Stimulated activated CD4-positive, alpha-beta T cell treated with anti-CD3 and anti-CD28 coated beads, Interleukin-15, amount 100 ng/mL, for 1 hour (primary cell): ENCODE measurements at places on chromosomes 13 and 19.

- DNase-seq: no peak
Measured at GRCh38 chr13:66586489-66586888, 643.6 kb downstream of the PCDH9 start.

- DNase-seq: no peak
Measured at GRCh38 chr13:25172303-25172630, 179 bp upstream of the AMER2 start.

DNA sequence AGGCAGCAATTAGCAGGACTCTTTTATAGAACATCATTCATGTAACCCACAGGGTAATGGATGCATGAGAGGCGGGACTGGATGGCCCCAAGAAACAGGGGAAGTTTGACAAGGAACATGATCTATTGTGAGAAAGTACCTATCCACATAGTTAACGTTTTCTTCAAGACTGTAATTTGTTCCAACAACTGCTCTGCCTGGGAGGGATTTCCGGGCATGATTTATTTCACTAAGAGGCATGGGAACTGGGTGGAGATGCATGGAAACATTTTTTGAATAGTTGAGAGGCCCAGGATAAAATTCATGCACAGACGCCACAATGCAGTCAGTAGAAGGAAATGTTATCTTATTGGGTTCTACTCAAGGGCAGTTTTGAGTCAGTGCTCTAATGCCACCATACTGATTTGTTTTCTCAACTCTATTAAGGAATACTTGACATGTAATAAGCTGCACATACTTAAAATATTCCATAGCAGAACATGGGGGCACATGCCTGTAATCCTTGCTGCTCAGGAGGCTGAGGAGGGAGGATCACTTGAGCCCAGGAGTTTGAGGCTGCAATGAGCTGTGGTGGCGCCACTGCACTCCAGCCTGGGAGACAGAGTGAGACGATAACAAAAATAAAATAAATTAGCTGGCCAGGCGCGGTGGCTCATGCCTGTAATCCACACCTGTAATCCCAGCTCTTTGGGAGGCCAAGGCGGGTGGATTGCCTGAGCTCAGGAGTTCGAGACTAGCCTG, 9.9 kb upstream of the ATG4D start:
- DNase-seq: no peak

- DNase-seq: no peak
Measured at GRCh38 chr19:5893907-5894703, 9.5 kb downstream of the NDUFA11 start.

DNA sequence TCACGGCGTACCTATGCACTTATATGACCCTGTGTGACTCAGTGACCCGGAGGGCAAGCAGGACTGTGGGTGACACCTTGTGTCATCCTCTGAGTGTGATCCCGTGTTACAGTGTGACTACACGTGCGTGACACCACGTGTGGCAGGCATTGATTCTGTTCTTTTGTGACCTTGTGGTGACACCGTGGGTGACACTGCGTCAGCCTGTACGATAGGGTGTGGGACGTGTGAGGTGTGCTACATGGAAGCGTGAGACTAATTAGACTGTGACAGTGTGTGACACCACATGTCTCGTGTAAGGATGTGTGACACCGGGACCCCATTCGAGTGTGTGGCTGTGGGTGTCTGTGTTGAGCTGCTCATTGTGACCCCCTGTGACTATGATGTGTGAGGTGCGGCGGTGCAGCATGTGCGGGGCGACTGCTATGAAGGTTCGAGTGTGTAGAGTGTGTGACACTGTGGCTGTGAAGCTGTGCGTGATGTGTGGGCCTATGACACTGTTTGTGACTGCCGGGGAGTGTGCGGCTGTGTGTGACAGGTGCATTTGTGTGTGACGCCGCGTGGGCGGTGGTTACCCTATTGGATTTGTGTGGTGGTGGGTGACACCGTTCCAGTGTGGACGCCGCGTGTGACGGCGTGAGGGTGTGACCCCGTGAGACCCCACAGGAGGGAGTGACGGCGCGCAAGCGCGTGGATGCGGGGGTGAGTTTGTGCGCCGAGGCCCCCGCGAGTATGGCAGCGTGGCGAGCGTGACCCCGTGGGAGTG, 399 bp upstream of the SPTBN4 start:
- DNase-seq: peak; percentile 47

DNA sequence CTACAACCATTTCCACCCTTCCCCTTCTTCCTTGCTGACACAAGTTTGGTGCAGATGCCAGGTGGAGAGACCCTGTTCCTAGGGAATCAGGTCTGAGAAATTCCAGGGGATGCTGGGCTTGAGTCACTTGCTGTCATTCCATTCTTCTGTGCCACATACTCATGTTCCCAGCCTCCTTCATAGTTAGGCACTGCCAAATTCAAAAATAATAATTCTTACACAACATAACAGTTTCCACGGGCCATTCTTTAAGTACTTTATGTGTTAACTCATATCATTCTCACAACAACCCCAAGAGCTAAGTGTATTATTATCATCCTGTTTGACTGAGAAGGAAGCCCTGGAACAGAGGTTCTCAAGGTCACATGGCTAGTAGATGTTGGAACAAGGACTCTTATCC, 27.1 kb upstream of the POMP start:
- DNase-seq: no peak

- no peak for DNase-seq
Measured at GRCh38 chr13:28819046-28819730, 951 bp upstream of the MTUS2 start.

DNA sequence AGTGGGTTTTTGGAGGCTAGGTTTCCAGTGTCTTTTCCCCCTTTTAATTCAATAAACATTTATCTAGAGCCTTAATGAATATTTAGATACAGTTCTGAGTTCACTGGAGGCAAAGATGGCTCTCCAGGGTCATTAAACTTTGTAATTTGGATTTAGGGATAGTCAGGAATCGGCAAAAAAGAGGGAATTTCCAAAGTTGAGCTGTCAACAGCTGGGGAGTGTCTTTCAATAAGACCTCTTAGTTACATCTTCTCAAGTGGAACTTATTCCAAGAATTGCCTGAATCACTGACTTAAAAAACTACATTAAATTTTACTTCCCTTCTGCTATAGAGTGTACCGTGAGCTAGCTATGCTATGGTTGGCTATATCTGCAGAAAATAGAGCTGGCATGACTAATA, 2.0 kb downstream of the LRCH1 start:
- DNase-seq: no peak

GRCh38 chr13:60111691-60112090, 52.0 kb downstream of the DIAPH3 start:
- DNase-seq: no peak

- DNase-seq: no peak
Measured at GRCh38 chr19:748274-748598, 2.7 kb upstream of the MISP start.

DNA sequence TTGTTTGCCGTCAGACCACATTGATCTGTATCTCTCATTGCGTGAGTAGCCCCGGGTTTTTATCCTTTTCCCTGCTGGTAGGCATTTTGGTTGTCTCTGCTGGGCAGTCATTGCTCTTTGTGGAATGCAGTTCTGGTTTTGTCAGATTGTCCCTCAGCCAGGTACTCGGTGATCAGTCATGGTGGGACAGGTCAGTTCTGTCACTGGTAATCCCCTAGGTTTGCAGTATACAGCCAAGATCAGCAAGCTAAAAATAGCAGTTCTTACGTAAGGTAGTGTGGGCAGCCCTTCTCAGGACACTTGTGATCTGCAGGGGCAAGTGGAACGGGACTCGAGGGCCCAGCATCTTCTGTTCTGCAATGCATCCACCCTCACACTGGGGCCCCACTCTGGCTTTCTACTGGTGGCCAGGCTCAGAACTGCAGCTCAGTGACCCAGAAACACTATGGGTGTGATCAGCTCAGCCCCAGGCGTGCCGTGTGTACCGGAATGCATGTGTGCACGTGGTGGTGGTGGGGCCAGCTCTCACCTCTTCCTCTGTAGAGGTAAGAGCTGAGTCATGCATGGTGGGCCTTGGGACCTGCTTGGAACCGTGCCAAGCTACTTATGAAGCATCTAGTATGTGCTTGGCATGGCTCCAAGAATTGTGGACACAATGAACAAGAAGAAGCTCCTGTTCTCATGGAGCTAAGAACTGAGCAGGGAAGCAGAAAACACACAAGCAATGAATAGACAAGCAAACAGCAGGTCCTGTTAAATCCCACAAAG, 6.3 kb downstream of the PLEKHF1 start:
- peak; percentile 75 for DNase-seq

- DNase-seq: no peak
Measured at GRCh38 chr13:46168783-46169182, 13.2 kb downstream of the LCP1 start.

DNA sequence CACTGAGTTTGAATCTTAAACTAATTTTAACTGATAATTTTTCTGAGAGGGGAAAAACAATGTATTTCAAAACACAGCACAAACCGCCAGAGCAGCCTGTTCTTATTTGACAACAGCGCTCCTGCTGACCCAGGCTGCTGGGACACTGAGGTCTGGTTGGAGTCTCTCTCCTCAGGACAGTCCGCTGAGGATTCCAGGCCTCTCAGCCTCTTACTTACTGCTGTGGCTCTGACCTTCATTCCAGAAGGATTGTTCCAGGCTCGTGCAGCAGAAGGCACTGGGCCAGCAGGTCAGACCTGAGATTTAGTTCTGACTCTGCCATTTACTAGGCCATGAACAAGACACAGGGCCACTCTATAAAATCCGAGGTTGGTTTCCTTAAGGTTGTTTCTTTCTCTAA, 393.6 kb downstream of the TDRD3 start:
- DNase-seq: no peak

- no peak for DNase-seq
Measured at GRCh38 chr13:33213797-33214196, 71.8 kb downstream of the STARD13 start.
